ENCODE measurements at places on chromosomes 12 and 14.

DNA sequence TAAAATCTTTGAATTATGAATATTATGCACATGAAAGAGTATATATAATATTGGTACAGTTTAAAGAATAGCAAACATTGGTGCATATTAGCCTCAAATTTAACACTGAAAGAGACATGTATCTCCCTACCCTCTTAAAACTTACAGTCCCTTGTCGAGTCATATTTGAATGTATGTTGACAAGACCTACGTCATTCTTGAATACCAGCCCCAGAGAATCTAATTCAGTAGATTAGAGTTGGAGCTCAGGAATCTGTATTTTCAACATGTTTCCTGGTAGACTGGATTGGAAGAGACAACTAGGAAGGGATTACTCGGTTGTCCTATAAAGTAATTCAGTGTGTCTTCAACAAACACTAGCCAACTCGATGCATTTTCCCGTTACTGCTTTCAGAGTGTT is 104.8 kb downstream of the PDE3A start:
- DNase-seq = no peak

DNA sequence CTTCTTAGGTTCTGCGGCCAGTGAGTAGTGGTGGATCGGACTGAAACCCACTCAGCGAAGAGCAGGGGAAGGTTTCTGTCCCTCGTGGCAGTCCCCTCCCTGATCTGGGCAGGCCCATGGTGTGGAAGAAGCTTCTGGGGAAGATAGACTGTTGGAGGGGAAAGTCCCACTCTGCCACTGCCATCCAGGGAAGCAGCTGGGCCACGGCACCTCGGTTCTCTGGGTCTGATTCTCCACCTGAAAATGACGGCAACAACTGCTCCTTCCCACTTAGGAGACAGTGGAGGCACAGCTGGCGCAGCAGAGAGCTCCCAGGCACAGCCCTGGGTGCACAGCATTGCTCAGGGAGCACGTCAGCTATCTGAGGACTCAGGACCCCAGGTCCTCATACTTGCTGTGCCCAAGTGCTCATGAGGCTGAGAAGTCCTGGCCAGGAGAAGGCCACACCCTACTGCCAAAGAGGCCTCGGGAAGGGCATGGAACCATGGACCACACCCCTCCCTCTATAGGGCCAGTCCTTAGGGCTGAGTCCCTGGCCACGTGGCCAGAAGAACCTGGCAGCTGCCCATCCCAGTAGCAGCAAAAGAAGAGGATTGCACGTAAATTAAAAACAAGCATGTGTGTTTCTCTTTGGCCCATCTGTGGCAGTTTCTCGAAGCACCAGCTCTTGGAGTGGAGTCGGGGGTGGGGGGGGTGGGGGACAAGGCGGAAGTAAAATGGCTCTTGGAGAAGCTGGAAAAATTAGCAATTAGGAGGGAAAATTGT is 85.3 kb upstream of the BCL11B start:
- DNase-seq = no peak

- DNase-seq = no peak
Measured at GRCh38 chr12:123936956-123937706, 35.5 kb downstream of the CCDC92 start.

DNA sequence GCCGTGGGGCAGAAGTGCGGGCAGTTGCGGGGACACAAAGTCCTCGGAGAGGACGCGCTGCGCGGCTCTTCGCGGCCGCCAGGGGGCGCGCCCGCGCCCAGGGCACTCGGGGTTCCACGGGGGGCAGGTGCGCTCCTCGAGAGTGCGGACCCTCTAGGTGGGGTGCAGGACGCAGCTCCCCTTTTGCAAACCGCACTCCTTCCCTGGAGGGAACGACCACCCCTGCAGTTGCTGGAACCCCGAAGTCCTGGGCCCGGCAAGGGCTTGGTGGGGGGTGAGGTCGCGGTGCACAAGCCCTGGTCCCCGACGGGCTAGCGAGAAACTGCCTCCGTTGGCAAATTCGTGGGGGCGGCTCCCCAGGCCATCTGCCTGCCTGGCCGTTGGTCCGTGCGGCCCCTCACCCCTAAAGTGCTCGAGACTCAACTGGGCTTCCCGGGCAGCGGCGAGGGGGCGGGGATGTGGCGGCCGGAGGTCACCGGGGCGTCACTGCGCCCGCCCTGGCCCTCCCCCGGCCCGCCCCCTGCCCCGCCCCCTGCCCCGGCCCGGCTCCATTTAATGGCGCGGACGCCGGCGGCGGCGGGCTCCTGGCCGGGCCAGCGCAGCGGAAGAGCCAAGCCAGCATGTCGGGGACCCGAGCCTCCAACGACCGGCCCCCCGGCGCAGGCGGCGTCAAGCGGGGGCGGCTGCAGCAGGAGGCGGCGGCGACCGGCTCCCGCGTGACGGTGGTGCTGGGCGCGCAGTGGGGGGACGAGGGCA is at the start of gene ADSS1:
TSS of gene ADSS1 (plus strand) at position 579 of the 756 bp plus-strand sequence. CDS start at position 621, 42 bp downstream.
- DNase-seq = peak; percentile 54

DNA sequence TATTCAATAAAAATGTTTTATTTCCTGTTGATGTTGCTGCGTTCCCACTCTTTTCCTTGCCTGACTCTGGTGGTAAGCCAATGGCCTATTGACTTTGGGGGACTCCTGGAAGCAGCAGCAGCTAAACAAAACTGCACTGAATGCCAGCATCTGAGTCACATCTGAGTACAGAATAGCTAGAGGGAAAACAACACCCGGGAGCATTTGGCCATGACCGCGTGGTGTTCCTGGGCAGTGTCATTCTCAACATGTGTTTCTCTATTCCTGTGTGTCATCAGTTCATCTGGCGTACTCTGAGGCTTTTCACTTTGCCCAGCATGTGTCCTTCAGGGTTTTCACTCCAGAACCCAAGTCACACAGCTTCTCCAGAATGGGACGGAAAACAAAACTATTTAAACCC is 238.8 kb downstream of the PAWR start:
- DNase-seq = peak; percentile 2

DNA sequence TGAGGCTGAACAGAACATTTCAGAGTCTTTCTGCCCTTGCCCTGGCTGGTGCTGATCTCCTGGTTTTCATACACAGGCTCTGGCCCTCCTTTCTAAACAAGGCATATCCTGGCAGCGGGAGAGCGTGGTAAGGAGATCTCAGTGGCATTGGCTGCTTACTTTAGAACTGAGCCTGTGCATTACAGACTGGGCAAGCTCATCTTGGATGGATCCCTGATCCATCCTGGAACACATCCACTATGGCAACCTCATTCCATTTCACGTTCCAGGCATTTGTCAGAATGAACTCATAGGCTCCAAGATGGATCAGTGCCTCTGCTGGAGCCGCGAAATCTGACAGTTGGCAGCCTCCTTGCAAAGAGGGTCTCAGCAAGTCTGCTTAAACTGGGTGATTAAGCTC is 224.5 kb upstream of the PELI2 start:
- DNase-seq = no peak

- DNase-seq = no peak
Measured at GRCh38 chr12:122858591-122859302, 23.5 kb downstream of the HIP1R start.

- DNase-seq = no peak
Measured at GRCh38 chr12:114263056-114263805, 142.7 kb downstream of the TBX5 start.

DNA sequence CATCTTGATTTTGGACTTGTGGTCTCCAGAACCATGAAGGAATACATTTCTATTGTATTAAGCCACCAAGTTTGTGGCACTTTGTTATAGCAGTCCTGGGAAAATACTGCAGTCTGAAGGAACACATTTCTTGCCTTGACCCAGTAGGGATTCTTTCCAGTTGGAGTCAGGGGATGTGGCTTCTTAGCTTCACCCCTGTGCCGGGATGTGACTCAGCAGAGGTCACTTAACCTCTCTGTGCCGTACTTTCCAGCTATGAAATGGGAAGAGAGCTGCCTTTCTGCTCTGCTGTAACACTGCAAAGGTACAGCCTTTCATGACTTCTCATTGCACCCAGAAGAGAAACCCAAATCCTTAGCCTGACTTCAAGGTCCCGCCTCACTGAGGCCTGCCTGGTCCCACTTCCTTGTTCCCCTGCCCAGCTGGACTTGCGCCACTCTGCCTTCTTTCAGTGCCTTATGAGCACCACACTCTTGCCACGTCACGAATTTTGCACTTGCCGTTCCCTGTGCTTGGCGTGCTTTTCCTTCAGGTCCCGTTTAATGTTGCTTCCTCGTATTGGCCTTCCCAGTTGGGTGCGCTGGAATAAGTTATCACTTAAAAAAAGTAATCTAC is 24.2 kb downstream of the CHST11 start:
- no peak for DNase-seq

DNA sequence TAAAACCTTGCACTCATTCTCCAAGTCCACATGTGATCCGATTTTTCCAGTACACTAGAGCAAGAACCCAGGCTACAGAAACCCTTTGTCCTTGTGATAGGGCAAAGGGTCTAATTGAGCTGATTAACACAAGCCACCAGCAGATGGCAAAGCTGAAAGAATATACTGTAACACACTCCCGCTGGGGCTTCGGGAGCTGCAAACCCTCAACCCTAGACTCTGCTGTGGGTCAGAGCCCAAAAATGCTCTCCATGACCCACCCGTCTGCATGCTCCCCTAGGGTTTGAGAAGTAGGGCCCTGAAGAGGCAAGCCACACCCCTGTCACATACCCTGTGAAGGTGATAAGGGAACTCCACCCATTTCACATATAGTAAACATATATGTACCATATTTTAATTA is 33.6 kb upstream of the PCNX1 start:
- DNase-seq = no peak

GRCh38 chr14:91250912-91251311 is 6.4 kb upstream of the GPR68 start:
- DNase-seq = no peak

- DNase-seq = no peak
Measured at GRCh38 chr12:24721191-24721590, 227.7 kb downstream of the BCAT1 start.

DNA sequence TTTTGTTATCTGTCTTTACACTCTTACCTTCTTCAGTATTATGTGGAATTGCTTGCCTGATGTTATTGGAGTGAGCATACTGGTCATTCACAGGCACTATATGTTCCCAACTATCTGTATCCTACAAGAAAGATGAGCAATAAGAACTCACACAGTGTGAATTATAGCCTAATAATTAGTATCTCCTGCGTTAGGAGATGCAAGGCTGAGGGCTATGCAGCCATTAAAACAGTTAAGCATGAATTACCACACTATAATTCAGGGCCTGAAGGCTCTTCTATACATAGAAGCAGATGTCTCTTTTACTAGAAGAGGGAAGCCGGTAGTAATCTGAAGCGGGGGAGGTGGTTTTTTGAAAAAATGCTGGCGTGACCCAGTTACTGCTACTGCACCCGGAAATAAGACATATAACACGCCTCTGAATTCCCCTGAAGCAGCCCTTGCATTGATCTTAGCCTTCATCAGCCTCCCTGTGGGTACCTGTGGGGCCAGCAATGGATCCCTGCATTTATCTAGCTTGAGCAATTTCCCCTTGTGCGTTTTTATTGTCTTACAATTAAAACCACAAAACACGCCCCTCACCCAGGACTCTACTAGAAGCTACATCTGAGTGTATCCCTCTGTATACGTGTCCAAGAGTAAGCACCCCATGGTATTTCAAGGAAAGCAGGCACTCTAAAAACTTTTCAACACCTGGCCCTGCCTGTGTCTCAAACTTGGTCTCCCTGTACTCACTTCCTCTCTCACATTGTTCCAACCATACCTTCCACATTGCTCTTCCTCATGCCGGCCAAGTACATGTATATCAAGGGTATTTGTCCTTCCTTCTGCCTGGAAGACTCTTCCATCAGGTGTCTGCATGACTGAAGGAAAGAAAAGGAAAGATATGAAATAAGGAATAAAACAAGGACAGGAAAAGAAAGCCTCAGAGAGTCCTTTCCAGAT is 210.9 kb upstream of the ARID2 start:
- DNase-seq = no peak

DNA sequence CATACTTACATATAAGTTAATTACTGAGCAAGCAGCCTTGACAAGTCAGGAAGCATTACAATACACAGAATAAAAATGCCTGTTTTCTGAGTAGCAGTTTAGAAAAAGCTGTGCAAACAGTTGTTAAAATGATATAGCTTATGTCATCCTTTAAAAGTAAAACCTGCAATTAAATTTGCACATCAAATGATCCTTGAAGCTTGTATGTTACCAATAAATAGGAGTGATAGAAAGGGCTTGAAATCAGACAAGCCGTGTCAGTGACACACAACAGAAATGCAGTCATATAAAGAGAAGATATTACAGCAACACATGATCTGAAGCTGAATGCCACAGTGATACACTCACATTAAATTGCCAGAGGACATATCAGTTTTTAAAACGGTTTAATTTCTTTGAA is 70.0 kb downstream of the EPS8 start:
- DNase-seq = no peak

- no peak for DNase-seq
Measured at GRCh38 chr14:53532853-53533252, 379.7 kb upstream of the DDHD1 start.

DNA sequence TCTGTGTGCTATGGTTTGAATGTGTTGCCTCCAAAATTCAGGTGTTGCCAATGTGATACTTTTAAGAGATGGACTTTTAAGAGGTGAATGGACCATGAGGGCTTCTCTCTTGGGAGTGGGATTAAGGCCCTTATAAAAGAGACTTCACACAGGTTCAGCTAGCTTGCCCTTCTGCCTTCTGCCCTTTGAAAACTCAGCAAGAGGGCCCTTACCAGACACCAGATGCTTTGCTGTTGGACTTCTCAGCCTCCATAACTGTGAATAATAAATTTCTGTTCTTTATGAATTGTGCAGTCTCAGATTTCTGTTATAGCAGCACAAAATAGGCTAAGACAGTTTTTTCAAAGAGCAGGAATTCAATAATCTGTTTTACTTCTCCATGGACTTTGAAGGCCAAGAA is 86.1 kb downstream of the DIP2B start:
- DNase-seq = no peak

GRCh38 chr12:113142173-113142885 is 6.8 kb upstream of the RASAL1 start:
- DNase-seq = peak; percentile 94

GRCh38 chr14:51219473-51220448 is 20.3 kb upstream of the TMX1 start:
- peak; percentile 19 for DNase-seq

DNA sequence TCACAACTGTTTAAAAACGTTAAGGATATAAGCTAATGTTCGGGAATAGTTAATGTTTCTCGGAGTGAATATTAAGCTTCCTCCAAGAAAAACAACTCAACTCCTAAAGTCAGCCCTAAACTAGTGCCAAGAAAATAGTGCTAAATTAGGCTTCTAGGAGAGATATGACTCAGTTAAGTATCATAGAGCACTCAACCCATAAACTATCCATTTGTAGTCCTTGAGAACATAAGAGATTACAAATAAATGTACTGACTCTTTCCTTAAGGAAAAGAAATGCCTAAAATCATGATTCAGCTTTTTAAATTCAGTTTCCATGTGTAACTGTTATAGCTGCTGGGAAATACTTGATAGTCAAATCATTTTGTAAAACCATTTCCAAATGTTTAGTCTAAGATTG is 117.1 kb downstream of the HMGA2 start:
- DNase-seq = no peak

GRCh38 chr12:95096852-95097251 is 23.4 kb upstream of the NR2C1 start:
- DNase-seq = no peak
